ENCODE measurements at places on chromosomes 1 and 21.

GRCh38 chr1:154253671-154254070 lies 18.8 kb upstream of the HAX1 start:
- DNase-seq = no peak

DNA sequence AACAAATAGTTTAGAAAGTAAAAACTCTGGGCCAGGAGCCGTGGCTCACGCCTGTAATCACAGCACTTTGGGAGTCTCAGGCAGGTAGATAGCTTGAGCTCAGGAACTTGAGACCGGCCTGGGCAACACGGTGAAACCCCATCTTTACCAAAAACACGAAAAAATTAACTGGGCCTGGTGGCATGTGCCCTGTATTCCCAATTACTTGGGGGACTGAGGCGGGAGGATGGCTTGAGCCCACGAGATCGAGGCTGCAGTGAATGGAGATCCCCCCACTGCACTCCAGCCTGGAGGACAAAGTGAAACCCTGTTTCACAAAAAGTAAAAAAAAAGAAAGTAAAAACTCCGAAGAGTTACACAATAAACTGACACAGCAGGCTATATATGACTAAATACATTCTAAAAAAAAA lies 10.6 kb downstream of the CEP170 start:
- DNase-seq = no peak

- no peak for DNase-seq
These were observed 38.3 kb downstream of the ECE1 start for GRCh38 chr1:21251773-21252471.

DNA sequence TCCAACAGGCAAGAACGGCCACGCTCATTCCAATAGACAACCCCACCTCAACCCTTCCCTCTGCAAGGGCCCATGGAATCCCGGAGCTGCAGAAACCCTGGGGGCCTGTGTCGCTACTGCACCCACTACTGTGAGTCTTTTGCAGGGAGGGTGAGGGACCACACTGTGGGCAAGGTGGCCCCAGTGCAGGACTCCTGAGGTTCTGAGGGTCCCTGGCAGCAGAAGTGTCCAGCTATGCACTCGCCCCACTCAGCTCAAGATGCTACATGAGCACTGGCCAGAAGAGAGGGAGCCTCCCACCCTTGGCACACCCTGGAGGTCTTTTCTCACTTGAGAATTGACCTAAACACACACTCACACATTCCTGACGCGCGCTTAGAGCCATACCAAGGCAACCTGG lies 2.1 kb upstream of the PAX7 start:
- no peak for DNase-seq

DNA sequence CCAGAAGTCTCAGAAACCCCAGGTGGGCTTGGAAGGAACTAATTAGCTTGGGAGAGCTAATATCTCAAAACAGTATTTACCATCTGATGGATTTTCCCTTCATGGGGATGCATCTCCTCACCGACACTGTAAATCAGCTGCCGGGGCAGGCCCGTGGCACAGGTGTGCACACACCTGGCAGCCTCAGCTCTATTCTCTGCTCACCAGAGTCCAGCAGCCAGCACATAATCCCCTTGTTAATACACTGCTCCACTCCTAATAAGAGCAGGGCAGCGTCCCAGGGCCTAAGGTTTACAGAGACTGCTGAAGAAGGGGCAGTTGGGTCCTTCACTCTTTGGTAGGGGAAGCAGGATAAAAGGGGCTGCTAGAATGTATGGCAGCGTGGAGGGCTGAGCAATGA lies 200.0 kb downstream of the TOMM20 start:
- DNase-seq = peak; percentile 13

DNA sequence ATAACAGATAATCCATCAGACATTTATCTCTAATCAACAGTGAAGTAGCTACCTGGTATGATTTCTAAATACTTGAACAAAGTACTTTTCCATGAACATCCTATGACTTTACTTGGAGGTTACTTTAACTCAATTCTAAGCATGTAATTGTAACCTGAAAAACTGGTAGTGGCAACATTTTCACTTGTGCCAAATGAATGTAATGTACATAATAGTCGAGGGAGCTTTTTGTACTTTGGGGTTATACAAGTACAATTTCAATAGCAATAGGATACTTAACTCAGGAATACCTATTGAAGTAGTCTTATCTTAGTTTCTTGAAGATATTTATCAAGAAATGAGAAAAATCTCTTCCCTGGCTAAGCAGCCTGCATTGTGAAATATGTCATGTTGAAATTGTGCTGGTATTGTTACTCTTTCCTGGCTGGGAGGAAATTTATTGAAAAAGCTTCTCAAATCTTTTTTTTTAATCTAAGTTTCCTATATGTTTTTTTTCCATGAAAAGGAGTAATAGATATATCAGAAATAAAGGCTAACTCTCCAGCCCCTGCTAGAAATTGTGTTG lies 33.7 kb upstream of the CACYBP start:
- no peak for DNase-seq

GRCh38 chr1:22488319-22488718 lies 36.7 kb downstream of the ZBTB40 start:
- no peak for DNase-seq

DNA sequence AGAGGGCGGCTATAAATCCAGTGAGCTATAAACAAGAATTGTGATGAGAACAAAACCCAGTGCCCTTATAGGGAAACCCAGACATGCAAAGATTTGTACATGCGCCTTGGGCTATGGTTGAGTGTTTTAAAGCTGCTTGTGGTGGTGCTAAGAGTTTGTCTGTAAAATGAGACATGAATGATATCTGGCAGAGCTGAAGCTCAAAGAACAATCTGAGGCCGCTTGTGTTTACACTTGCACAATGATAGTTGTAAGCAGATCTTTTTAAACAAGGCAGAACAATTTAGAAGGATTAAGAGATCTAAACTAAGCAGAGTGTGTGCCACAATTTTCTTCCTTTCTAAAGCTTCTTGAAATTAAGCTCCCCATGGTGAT lies 80.4 kb upstream of the ADAMTS5 start:
- DNase-seq = no peak

DNA sequence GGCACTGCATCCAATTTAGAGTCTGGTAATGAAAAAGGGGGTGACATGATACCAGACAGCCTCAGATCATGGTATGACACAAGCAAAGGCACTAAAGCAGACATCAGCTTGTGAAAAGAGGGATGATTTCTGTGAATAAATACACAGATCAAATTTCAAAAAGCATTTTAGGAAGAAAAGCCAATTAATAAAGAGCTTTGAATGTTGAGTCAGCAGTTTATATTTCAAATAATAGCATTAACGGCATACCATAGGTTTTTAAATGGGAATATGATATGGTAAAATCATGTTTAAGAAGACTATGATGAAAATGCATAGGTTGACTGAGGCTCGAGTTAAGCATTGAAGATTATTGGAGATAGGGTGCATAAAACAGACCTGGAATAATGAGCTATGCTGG lies 13.5 kb downstream of the KCNT2 start:
- no peak for DNase-seq

DNA sequence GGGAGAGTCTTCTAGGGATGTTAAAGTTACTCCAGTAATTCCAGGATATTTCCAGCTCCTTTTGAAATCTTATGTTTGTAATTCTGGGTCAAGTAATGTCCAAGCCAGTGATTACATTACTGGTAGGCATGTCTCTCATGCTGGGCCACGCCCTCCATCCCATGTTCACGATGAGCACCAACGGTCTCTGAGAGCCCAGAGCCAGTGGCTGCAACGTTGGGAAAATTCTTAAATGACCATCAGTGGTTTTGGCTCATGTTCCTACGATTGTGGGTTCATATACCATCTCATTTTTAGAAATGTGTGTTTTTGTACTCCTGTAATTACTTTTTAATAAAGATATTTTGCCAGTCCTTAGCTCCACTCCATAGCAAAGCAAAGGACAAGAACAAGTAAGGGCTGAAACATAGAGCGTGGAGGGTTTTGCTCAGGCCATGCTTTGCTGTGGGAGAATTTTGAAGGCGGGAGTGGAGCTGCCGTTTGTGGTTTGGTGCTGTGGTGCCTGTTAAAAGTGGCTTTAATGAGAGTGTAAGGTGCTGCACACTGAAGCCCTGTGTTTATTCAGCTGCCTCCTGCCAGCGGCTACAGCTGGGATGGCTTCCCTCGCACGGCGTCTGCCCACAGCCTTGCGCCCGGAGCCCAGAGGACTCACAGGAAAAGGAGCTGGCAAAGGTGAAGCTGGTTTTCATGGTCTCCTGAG lies 28.9 kb downstream of the VANGL1 start:
- no peak for DNase-seq

DNA sequence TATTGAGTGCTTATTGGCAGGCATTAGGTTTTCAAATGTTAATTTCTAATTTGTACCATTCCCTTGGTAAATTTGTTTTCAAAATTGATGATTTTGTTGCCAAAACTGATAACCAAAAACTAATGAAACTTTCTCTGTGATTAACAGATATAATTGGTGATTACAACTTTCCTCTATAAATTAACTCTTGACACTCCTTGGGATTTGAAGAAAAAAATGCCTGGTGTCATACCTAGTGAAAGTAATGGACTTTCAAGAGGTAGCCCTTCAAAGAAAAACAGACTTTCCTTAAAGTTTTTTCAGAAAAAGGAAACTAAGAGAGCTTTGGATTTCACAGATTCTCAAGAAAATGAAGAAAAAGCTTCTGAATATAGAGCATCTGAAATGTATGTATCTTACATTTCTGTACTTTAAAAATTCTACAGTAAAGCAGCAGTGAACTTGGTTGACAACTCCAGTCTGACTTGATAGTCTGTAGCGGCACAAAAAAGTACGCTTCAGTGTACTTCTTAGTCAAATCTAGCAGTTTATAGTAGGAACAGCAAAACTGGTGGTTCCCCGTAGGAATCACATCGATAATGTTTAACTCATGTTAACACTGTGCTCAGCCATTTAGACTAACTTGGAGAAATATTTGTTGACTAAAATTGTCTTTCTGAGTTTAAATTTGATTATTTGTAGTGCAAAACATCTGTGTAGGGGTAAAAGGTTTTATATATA lies 3.0 kb downstream of the USP1 start:
- no peak for DNase-seq

GRCh38 chr1:169009666-169010065 lies 96.8 kb upstream of the ATP1B1 start:
- no peak for DNase-seq

DNA sequence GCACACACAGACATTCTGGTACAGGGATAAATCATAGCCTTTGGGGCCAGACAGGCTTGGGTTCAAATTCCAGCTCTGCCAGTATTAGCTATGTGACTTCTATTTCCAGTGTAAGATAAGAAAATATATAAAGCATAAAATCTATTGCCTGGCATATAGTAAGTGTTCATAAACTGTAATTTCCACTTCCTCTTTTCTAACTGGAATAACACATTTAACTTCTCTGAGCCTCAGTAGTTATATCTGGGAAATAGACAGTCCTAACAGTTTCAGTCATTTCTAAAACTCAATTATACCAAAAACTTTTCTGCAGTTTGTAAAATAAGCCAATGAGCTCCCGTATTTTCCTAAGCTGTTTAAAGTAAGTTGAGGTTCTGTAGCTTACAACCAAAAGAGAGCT lies 351.4 kb downstream of the ZNF326 start:
- DNase-seq = no peak

DNA sequence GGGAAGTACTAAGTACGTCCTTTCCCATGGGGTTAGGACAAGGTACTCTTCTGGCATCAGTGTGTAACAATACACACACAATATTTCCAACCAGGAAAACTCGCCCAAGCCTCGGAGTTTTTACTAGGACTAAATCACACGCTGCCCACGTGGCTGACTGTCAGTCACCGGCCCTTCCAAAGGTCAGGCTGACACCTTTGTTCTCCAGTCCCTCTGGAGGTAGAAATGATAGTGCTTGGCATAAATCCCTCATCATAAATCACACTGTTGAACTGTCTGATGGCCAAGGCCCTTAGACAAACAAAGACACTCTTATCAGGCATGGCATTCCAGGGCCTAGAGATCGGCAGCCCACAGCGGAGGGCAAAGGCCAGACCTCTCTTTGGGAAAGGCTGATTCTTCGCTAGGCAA lies 16.9 kb upstream of the SLAMF9 start:
- DNase-seq = no peak

Measured in upper lobe of left lung (tissue), 6 donors.